ENCODE measurements at places on chromosomes 1 and 21. TPM values are rescaled to one million over a fixed set of nuclear protein-coding genes. Genes with fewer than 3 reads are reported as not detected.
A peak's percentile ranks its signal among the peaks of the same experiment; 100 is the strongest.

DNA sequence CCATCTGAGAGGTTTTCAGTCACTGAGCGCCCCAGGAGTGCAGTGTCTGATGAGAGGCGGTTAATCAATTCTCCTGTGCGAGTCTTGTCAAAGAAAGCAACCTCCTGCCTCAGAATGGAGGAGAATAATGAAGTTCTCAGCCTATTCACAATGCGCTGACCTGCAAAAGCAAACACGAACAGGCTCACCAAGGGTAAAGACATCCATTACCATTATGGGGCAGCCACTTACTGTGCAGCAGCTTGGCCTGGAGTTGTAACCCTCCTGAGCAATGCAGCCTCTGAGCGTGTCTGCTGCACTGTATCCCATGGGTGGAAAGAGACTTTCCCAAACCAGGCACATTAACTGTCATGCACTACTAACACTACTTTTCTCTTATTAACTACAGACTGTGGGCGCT, 11.0 kb downstream of the ABCB10 start:
- H3K36me3 ChIP-seq, result peaks cover 47% of the 10 kb centered on the region
- H3K4me3 ChIP-seq, result no peak overlapping the region
- H3K27ac ChIP-seq, result no peak overlapping the region
- H3K4me1 ChIP-seq, result no peaks in the 10 kb centered on the region

Gene LCE1E
- total RNA-seq, result not detected

DNA sequence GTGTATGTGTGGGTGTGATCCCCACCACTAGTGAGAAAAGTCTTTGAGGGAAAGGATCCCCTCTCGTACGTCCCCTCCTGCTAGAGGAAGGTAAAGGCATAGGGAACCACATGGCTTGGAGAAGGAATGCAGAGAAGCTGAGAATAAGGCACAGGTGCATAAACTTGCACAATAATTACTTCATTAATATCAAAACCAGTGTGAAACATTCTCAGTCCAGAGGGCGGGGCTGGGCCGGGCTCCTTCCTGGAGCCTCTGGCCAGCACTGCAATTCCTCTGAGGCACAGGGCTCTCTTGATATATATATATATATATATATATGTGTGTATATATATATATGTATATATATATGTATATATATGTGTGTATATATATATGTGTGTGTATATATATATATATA, 162.6 kb downstream of the TSEN15 start:
- DNase-seq, result peak; percentile 44
- H3K4me3 ChIP-seq, result no peak overlapping the region
- peaks cover 8% of the 10 kb centered on the region for H3K4me1 ChIP-seq

DNA sequence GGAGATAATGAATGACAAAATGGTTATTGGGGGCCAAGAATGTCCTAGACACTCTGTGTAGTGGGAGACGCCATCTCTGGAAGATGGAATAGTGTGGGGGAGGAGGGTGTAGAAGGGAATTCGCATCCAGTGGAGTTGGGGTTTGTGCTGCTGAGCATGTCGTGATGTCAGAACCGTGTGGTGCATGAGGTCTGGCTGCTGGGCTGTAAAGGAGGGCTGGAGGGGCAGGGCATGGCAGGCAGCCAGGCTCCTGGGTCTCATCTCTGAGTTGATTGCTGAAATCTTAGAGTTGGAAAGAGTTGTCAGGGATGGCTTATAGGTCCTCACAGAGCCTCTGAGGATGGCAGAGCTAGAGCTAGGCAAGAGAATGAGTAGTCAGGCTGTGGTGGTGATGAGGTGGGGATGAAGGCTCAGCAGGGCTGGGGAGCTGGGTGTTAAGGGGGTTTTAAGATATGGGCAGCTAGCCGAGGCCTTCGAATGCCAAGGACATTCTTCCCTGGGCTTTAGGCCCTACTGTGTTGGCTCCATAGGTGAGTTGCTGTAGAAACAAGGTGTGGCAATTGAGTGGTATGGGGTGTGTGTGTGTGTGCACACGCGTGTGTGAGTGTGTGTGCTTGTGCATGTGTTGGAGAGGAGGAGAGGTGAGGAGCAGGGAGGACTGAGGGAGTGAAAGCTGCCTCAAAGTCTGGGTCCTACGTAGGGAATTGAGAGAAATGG, 1.9 kb downstream of the PPFIA4 start:
- no peak overlapping the region for H3K27ac ChIP-seq
- H3K27me3 ChIP-seq, result no peaks in the 10 kb centered on the region
- DNase-seq, result no peak
- peaks cover 10% of the 10 kb centered on the region for H3K4me1 ChIP-seq
- peaks cover 20% of the 10 kb centered on the region for H3K36me3 ChIP-seq
- no peak overlapping the region for H3K4me3 ChIP-seq

Gene MMEL1
- total RNA-seq, result not detected

Gene LCE3E
- not detected for total RNA-seq

Gene C1orf122
- total RNA-seq, result 36.7 TPM

Gene ANKRD34A
- total RNA-seq, result 2.1 TPM

- no peak overlapping the region for H3K4me3 ChIP-seq
- no peaks in the 10 kb centered on the region for H3K36me3 ChIP-seq
- H3K27ac ChIP-seq, result peak overlapping the region; percentile 83
- peak; percentile 86 for DNase-seq
- peaks cover 44% of the 10 kb centered on the region for H3K4me1 ChIP-seq
- no peaks in the 10 kb centered on the region for H3K27me3 ChIP-seq
Measured at GRCh38 chr1:10724948-10725847, 71.2 kb downstream of the CASZ1 start.

Gene PERM1
- 0.20 TPM for total RNA-seq

Gene MEGF6
- total RNA-seq, result 89.1 TPM

Gene TNNT2
- total RNA-seq, result 2.0 TPM

Gene MSH4
- total RNA-seq, result not detected

- no peak for DNase-seq
- peaks cover 33% of the 10 kb centered on the region for H3K4me1 ChIP-seq
- no peak overlapping the region for H3K4me3 ChIP-seq
- H3K27ac ChIP-seq, result no peak overlapping the region
- H3K27me3 ChIP-seq, result peaks cover under 1% of the 10 kb centered on the region
- H3K36me3 ChIP-seq, result peaks cover 9% of the 10 kb centered on the region
Measured at GRCh38 chr1:201653233-201653632, 114.3 kb downstream of the NAV1 start.

GRCh38 chr1:160997323-160998038, 23.5 kb downstream of the F11R start:
- no peaks in the 10 kb centered on the region for H3K27me3 ChIP-seq
- peaks cover 12% of the 10 kb centered on the region for H3K4me1 ChIP-seq
- DNase-seq, result no peak
- H3K36me3 ChIP-seq, result peaks cover 57% of the 10 kb centered on the region
- H3K4me3 ChIP-seq, result no peak overlapping the region

- DNase-seq, result no peak
- no peaks in the 10 kb centered on the region for H3K4me1 ChIP-seq
- no peak overlapping the region for H3K27ac ChIP-seq
- no peaks in the 10 kb centered on the region for H3K27me3 ChIP-seq
- H3K36me3 ChIP-seq, result no peaks in the 10 kb centered on the region
Measured at GRCh38 chr1:56920591-56921001, 45.2 kb downstream of the C8B start.

Gene CTNNBIP1
- total RNA-seq, result 68.7 TPM

DNA sequence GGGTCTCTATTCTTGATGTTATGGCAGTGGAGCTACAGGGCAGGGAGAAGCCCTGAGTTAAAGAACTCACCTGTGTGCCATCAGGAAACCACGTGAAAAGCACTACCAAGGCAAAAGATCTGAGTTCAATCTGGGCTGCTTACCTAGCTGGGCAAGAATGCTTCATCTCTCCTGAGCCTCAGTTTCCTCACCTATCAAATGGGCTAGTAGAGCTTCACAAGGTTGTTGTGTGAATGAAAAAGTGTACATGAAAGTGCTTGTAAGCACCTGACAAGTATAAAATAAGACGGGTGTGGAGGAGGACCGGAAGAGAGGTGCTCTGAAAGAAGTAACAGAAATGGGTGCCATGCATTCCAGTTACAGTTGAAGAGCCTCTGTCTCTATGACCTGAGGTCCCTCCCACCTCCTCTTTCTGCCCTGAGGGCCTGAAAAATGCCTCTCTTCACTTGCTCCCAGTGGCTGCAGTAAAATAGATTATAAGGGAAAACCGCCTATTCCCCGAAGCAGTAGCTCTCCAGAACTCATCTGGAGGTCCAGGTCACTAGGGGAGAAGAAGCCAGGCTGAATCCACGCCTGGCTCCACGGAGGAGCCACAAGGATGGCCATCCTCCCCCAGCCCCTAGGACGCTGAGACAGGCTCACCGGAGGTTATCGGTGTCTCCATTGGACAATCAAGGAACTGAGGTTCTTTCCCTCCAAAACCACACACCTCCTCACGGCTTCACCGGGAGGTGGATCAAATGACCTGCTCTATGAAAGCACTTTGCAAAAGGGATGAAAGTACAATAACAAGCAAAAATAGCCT, 1.4 kb downstream of the GPR161 start:
- H3K27me3 ChIP-seq, result peaks cover 11% of the 10 kb centered on the region
- DNase-seq, result no peak
- H3K4me1 ChIP-seq, result peaks cover 18% of the 10 kb centered on the region
- no peaks in the 10 kb centered on the region for H3K36me3 ChIP-seq
- H3K27ac ChIP-seq, result no peak overlapping the region

Gene NPPB
- not detected for total RNA-seq

Gene ST6GALNAC5
- 54.9 TPM for total RNA-seq

- no peaks in the 10 kb centered on the region for H3K4me1 ChIP-seq
- H3K27me3 ChIP-seq, result no peaks in the 10 kb centered on the region
Measured at GRCh38 chr1:46900401-46900800, 40.9 kb downstream of the CYP4A11 start.

DNA sequence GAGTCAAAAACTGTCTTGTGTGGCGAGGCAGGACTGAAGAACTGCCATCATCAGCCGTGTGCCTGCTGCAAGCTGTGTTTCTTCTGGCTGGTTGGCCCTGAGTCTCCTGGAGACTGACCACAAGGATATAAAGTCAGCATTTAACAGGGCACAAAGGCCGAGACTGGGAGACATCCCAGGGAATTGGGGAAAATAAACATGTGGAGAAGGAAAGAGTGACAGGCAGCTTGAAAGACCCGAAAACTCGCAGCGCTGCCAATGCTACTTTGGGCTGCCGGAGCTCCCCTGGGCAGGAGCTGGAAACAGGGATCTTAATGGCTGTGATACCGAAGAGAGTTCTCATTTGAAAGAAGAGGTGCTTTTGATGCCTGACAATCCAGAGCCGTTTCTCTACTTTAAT, 125.3 kb upstream of the HMGB4 start:
- no peaks in the 10 kb centered on the region for H3K4me1 ChIP-seq
- H3K27me3 ChIP-seq, result no peaks in the 10 kb centered on the region
- no peak overlapping the region for H3K27ac ChIP-seq
- no peaks in the 10 kb centered on the region for H3K36me3 ChIP-seq

- no peak for DNase-seq
- H3K4me1 ChIP-seq, result no peaks in the 10 kb centered on the region
- H3K27me3 ChIP-seq, result no peaks in the 10 kb centered on the region
- H3K27ac ChIP-seq, result no peak overlapping the region
- no peaks in the 10 kb centered on the region for H3K36me3 ChIP-seq
- no peak overlapping the region for H3K4me3 ChIP-seq
Measured at GRCh38 chr1:210786546-210786945, 347.4 kb downstream of the KCNH1 start.

Gene KRTAP8-1
- total RNA-seq, result not detected

GRCh38 chr1:11598461-11598860, 55.8 kb downstream of the FBXO2 start:
- no peaks in the 10 kb centered on the region for H3K27me3 ChIP-seq
- H3K4me3 ChIP-seq, result no peak overlapping the region
- H3K27ac ChIP-seq, result no peak overlapping the region
- no peaks in the 10 kb centered on the region for H3K36me3 ChIP-seq

DNA sequence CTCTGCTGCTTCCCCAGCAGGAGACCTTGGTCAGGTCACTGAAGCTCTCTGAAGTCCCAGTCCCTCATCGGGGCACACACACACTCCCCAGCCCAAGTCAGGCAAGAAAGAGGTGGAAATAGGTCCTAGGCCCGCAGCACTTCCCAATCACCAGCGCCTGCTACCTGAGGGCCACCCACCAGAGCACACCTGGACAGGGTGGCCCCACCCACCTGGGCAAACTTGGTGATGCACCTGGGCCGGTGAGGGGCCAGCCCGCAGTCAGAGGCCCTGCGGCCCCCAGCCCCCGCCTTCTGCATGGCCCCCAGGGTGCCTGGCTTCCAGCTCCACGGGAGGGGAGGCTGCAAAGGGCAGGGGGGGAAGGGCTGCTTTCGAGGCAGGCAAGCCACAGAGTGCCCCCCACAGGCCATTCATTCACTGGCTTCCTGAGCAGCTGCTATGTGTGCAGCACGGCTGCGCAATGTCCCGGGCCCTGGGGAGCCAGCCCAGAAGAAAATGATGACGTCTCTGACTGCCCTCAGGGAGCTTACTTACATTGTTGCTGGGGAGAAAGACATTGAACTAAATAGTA, 4.7 kb downstream of the SH2D5 start:
- H3K27me3 ChIP-seq, result no peaks in the 10 kb centered on the region
- H3K4me3 ChIP-seq, result no peak overlapping the region
- no peaks in the 10 kb centered on the region for H3K36me3 ChIP-seq
- no peak for DNase-seq

DNA sequence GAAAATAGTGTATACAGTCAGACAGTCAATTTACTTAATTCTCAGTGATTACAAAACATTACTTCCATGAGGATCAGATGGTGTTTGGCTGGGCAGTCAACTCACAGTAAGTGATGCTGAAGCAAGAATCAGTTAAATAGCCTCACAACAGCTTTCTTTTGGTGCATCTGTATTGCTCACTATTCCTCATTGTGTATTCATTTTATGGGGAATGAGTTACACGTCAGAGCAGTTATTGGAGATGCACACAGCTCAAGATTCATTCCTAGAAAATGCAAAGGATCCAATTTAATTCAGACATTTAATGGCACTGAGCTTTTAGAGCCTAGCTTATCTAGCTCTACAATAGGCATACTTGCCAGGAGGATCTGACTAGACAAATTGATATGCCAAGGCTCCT, 150.6 kb downstream of the HS2ST1 start:
- H3K27me3 ChIP-seq, result no peaks in the 10 kb centered on the region
- H3K4me3 ChIP-seq, result no peak overlapping the region
- H3K27ac ChIP-seq, result no peak overlapping the region

All from upper lobe of left lung (tissue), 6 donors.